ENCODE measurements at places on chromosomes 12 and 14.

DNA sequence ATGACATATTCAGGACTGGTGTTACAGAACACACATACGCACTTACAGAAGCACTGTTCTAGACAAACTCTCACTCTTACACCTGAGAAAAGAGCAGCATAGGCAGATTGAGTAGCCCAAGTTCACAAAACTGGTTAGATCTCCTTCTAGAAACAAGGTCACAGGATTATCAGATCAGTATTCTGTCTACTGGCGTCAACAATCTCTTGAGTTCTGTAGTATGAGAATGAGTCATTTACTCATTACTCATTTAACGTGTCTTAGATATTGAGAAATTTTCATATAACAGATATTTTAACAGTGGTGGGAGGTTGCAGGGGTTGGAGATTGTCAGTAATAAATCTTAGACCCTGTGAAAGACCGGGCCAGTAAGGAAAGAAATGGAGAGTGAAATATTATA, 2.8 kb upstream of the TSPAN8 start:
- DNase-seq: no peak

DNA sequence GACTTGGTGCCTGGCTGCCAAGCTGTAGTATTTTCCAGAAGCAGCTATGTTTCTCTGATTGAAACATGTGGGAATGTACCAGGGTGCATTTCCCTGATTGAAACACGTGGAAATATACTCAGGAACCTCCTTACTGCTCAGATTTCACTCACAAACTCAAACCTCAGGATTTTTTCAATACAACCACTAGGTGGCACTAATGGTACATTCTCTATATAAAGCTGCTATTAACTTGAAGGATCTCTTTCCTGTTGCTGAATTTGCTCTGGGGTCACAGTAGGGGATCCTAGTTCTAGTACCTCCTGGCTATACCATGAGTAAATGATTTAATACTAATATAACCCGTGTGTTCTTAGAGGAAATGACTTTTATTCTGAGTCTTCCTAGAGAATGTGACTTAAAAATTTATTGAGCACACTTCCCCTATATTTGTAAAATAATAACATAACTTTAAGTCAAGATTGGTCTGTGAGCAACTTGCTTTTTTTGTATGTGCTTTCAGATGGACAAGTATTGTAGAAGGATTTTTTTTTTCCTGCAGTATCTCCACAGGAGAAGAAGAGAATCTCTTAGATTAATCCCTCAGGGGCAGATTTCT, 173.8 kb upstream of the MIS18BP1 start:
- DNase-seq: no peak

- DNase-seq: no peak
Observed at GRCh38 chr12:108802101-108802961, 55.1 kb downstream of the SSH1 start.

GRCh38 chr12:56137853-56138571, 9.9 kb downstream of the ESYT1 start:
- no peak for DNase-seq

- no peak for DNase-seq
Observed at GRCh38 chr12:50265770-50266524, 17.4 kb downstream of the LIMA1 start.

DNA sequence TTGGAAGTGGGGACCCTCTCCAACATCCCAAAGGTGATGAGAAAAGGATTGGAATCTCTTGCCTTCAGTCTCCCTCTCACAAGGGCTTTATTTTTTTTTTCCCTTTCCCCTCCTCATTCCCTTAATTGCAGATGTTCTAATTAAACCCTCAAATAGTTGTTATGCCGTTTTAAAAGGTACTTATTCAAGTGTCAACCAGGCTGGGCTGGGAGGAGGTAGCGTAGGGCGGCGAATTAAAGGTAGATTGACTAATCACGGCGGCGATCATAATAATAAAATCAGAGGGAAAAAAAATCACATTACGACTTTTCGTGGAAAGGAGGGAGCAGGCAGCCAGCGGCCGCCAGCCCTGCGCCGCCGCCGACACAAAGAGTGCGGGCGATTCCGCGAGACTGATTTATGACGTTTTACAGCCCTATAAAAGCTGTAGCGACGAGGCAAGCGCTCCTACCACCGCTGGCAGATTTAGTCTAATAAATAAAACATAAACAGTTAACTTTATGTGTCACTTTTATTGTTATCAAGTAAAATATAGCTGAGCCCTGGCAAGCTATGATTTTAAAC, 1.7 kb upstream of the HOXC4 start:
- no peak for DNase-seq

- DNase-seq: no peak
Observed at GRCh38 chr12:54159140-54159539, 29.6 kb downstream of the SMUG1 start.

- no peak for DNase-seq
Observed at GRCh38 chr14:42190744-42191143, 584.1 kb downstream of the LRFN5 start.

DNA sequence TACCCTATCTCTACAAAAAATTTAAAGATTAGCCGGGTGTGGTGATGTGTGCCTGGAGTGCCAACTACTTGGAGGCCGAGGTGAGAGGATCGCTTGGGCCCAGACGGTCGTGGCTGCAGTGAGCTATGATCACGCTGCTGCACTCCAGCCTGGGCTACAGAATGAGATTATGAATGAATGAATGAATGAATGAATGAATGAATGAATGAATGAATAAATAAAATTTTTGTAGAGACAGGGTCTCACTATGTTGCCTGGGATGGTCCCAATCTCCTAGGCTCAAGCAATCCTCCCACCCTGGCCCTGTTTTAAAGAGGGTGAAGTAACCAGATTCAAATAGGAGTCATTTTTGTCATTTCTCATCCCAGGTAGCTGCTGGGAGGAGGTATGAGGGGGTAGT, 176.2 kb upstream of the HIF1A start:
- no peak for DNase-seq

DNA sequence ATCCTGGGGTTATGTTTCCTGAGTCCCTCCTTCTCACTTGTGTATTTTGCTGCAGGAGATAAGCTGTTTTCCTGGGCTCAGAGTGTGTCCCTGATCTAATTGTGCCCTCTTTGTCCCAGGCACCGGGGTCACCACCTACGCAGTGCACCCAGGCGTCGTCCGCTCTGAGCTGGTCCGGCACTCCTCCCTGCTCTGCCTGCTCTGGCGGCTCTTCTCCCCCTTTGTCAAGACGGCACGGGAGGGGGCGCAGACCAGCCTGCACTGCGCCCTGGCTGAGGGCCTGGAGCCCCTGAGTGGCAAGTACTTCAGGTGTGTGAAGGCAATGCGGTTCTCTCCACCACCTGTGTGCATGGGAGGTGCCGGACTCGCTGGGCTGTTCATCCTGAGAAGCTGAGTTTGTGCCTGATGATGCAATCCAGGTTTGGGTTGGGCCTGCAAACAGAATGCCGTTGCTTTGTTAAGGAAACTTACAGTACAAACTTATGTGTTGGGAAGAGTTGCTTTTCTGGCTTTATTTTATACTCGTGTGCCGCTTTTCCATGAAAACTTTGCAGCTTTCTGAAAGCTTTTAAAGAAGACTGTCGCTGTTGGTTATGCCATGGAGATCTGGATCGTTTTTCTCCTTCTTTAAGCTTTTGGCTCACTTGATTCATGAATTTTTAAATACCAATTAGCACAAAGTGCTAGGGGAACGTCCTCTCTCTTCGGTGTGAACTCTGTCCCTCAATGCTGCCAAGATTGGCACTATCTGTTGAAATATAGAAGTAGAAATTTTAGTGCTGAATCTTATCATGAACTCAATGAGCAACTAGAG, 27.6 kb downstream of the RDH12 start:
- no peak for DNase-seq

- DNase-seq: no peak
Observed at GRCh38 chr12:116476227-116476822, 82.9 kb upstream of the MAP1LC3B2 start.

DNA sequence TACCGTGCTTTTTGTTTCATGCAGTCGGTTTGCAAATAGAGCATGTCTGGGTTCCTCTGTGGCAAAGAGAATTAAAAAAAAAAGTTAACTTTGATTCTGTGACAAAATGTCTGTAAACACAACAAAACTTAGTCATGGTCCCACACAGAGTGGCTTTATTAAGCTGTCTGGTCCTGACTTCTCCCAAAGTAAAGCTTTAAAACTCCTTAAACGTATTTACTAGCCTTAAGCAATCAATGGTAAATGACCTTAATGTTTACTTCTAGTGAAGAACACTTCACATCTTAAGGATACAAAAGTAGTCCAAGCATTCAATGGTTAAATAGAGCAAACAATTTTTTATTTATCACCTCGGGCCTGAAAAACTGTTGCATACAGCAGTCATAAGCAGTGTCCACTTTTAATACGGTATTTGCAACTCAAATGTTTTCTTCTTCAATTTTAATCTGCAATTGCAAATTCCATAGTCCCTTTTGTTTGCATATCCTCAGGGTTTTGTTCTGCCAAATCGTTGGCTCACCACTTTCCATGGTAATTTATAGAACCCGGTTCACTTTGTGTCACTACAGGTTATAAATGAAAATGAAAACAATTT, 453.0 kb upstream of the MIS18BP1 start:
- DNase-seq: no peak

DNA sequence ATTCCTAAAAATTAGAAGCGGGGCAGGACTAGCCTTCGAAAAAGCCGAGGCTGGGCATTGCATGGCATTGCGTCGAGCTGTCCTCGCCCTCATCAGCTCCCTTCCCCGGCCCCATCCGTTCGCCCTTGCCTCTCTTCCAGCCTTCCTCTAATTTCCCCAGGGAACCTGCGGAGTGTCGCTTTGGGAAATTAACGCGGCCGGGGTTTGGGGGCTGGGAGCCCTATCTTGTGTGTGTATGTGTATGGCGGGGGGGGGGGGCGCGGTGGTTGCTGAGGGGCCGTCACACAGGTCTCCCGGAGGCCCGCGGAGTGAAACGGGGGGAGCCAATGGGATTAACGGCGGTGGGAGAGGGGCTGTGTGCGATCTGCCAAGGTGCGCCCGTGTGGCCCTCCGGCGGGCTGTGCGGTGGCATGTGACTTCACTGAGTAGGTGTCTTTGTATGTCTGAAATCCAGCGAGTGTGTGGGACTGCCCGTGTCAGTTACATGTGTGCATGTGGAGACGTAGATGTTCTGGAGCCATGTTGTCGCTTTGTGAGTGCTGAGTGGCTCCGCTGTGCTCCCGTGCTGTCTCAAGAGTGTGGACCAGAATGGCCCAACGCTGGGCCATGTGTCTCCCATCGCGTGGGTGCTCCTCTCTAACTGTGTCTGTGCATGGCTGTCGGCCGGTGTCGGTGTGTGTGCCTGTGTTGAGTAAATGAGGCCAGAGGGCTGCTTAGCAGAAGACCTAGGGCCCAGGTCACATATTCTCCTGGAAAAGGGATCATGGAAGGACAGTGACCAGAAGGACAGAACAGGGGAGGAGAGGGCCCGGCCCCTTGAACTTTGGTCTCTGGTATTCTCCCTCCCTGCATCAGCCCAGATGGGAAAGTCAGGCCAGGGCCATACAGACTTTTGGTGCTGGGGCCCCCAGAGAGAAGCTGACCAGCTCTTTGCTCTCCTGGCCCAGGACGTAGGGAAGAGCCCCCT, 1.5 kb downstream of the PTMS start:
- DNase-seq: no peak

DNA sequence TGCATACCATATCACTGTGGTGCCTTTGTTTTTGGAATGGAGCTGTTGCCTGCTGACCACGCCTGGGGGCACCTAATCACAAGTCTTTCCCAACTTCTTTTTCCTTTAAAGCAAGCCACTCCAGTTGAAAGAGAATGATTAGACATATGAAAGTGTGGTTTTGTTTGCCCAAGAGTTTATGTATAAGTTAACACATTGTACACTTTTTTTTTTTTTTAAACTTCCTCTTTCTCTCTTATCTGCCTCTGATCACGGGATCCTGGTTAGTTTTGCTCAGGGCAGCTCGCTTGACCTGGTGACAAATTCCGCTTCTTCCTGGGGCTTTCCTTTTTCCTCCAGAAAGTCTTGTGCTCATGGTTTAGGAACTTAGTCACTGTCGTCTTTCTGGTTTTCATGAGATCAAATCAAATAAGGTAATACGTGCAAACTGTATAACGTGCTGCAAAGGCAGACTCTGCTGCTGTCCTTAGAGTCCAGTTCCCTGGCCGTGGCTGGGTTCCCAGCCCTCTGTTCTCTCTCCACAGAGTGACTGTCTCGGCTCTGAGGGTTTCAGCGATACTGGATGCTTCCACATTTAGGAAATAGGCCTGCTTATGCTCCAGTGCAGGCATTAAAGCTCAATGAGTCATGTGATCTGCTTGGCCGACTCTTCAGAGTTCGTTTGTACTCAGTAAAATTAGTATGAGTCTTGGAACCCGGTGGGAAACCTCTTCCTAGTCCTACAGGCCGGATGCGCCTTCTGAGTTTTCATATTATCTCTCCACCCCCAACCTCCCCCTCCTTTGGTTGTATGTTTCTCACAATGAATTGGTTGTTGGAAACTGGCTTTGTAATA, 15.2 kb downstream of the RASSF3 start:
- DNase-seq: no peak

DNA sequence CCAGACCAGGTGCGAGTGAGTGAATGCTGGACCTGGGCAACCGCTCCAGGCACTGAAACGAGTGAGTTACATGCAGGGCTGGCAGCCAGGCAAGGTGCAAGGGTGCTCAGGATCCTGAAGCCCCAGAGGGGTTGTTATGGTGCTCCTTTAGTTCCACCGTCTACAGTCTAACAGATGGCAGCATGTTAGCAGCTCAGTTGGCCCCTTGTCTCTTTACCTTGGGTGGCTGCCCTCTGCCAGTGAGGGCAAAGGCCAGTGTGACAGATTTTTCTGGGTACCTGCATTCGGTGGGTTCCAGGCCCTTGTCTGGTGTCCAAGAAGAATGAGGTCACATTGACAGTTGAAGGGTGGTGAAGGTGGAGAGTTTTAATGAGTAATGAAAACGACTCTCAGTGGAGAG, 106.8 kb downstream of the SLCO1B3 start:
- no peak for DNase-seq

- DNase-seq: no peak
Observed at GRCh38 chr12:120316798-120317223, 10.8 kb downstream of the PLA2G1B start.

DNA sequence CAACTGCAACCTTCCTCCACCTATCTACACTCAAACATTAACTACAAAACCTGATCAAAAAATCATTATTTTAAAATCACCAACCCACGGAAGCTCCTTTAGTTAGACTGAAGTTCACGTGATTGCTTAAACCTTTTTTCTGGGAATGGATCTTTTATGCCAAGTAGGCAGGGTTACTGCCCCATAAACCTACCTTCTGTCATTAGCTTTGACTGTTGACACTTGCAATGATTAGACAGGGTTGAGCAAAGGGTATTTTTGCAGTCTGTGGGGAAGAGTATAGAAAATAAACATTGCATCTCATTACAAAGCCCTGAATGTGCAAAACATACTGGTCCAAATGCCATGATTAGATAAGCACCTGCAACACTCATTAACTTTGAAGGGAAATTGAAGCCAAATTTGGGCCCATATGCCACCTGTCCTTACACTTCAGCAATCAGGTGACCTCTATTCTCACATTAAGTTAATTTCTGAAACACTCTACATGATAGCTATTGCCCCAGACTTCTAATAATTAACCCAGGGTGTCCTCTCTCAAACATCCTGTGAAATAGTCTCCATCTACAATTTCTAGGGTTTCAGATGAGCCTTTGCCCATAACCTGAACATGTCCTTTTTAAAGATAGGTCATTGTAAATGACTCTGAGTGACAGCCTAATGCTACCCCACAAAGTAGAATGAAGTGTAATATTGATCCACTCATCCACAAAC, 156.0 kb upstream of the PLEKHG7 start:
- DNase-seq: no peak

- DNase-seq: no peak
Observed at GRCh38 chr14:31930493-31931240, 146.4 kb upstream of the ARHGAP5 start.
